Stimulated activated CD4-positive, alpha-beta T cell treated with anti-CD3 and anti-CD28 coated beads, Interleukin-15, amount 100 ng/mL, for 1 hour (primary cell): ENCODE measurements at places on chromosomes 3 and 15.
A peak's percentile ranks its signal among the peaks of the same experiment; 100 is the strongest.

DNA sequence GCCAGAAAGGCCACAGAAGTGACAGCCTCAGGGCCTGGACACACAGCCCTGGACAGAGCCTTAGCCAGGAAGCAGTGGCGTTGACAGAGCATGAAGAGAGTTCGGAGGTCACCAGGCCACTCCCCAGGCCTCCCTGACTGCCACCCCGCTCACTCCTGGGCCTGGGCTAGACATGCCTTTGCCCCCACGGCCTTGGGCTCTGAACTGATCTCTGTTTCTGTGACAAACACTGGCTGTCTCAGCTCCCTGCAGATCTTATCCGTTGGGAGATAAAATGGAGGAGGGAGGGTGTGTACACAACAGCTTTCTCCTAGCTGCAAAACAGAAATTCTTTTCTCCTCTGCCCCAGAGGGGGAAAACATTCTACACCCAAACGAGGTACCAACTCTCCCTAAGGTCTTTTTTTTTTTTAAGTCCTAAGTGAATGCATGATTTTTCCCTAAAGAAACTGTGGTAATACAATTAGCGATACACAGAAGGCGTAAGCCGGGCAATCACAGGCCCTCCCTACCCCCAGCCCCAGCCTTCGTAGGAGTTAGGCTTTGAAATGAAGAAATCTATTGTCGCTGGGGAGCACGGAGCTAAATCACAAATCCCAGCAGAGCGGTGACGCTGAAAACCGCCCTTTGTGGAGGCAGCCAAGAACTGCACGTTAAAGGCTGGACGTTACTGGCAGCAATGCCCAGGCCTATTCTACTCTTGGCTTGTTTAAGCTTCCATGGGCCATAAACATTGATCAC is 45.0 kb downstream of the SRGAP3 start:
- no peak for DNase-seq

GRCh38 chr3:158802409-158803268 is 785 bp downstream of the MFSD1 start:
- no peak for DNase-seq

DNA sequence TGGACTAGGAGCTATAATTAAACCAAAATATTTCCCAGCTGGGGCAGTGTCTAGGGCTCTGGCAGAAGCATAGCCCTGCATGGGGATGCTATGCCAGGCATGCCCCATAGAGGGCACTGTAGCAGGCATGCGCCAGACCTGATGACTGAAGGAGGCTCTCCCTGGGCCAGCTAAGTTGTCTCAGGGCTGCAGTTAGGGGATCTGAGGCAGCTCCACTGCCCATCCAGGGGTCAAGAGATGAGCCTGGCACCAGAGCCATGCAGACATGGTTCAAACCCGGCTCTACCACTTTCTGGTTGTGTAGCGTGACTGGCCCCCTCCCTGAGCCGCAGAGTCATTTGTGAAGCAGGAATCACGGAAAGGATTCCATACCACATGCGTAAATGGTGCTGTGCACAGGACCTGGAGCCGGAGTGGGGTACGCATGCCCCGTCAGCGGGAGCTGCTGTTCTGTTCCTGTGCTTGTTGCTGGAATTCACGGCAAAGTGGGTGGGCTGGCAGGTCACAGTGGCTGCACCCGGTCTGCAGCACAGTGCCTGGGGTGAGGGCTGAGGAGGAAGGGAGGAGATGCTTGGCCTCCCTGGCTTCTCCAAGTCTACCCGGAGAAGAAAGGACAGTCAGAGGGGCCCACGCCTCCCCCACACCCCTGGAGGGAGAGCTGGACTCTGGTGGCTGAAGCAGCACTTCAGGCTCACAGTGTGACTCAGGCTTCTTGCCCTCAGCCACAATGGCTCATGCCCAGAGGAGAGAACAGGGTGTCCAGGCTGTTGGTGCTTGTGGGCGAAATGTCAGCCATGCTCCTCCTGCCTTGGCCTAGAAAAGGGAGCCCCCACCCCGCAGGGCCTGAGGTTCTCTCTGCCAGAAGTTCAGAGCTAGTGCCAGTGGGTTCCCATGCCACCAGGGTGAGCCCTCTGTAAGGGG is 43.1 kb downstream of the DNASE1L3 start:
- DNase-seq = peak; percentile 46

GRCh38 chr3:98545940-98546339 is 14.2 kb downstream of the GPR15 start:
- no peak for DNase-seq

- no peak for DNase-seq
Observed at GRCh38 chr3:23344886-23345285, 141.8 kb downstream of the UBE2E2 start.

DNA sequence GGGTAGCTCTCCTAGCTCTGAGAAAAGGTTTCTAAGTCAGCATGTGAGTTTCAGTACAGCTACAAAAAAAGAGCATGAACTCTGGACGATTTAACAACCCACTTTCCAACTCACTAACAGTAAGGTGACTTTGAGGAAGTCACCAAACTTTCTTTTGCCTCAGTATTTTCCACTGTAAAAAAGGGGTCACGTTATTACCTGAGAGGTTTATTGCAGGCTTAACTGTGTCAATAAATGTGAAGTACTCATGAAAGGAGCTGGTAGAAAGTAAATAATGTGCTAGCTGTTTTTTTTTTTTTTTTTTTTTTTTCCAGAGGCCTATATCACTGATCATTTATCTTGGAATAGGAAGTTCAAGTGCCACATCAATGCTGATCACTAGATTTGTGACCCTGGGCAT is 89.3 kb downstream of the PLSCR2 start:
- DNase-seq = no peak

DNA sequence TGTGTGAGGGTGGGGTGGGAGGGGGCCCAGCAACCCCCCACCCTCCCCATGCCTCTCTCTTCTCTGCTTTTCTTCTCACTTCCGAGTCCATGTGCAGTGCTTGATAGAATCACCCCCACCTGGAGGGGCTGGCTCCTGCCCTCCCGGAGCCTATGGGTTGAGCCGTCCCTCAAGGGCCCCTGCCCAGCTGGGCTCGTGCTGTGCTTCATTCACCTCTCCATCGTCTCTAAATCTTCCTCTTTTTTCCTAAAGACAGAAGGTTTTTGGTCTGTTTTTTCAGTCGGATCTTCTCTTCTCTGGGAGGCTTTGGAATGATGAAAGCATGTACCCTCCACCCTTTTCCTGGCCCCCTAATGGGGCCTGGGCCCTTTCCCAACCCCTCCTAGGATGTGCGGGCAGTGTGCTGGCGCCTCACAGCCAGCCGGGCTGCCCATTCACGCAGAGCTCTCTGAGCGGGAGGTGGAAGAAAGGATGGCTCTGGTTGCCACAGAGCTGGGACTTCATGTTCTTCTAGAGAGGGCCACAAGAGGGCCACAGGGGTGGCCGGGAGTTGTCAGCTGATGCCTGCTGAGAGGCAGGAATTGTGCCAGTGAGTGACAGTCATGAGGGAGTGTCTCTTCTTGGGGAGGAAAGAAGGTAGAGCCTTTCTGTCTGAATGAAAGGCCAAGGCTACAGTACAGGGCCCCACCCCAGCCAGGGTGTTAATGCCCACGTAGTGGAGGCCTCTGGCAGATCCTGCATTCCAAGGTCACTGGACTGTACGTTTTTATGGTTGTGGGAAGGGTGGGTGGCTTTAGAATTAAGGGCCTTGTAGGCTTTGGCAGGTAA is 8.1 kb downstream of the FAM131A start:
- DNase-seq = no peak

- DNase-seq = no peak
Observed at GRCh38 chr3:136120373-136121348, 75.5 kb downstream of the MSL2 start.

DNA sequence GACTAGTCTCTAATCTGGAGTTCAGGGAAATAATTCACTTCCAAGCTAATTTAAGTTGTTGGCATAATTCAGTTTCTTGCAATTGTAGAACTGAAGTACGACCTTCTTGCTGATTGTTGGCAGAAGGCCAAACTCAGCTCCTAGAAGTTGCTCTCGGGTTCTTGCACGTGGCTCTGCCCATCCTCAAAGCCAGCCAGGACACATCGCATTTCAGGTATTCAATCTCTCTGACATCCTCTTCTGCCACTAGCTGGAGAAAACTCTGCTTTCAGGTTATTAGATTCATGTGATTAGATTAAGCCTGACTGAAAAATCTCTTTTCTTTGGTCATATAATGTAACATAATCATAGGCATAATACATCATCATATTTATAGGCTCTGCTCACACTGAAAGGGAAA is 362.0 kb downstream of the ZPLD1 start:
- no peak for DNase-seq

- no peak for DNase-seq
Observed at GRCh38 chr3:59654480-59655417, 604.9 kb upstream of the CFAP20DC start.

- DNase-seq = no peak
Observed at GRCh38 chr3:155086051-155086450, 5.9 kb downstream of the MME start.

- DNase-seq = no peak
Observed at GRCh38 chr15:51171634-51171932, 76.9 kb upstream of the TNFAIP8L3 start.

DNA sequence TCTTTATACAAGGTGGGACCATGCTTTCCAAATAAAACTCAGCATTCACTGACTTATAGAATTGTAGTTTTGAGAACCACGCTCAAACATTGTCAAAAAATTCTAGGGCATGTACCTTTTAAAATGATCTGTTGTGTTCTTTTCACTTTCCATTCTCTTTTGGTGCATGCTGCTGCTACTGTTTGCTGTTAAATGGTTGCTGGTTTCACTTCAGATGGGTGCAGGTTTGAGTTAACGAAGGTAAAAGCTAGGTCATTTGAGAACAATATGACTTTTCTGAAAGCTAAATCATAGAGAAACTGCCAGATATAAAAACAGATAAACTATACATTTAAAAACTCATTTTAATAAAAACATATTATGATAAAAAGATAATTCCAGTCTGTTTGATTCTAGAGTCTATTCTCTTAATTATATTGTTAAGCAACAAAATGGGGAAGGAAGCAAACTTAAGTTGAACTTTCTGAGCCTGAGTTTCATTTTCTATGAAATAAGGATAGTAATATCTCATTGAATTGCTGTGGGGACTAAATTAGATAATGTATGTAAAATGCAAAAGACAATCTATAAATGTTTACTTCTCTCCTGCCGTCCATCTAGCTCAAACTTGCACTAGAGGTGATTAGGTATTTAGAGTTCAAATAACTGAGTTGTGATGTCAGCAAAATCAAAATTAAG is 82.4 kb downstream of the OXSM start:
- DNase-seq = no peak

DNA sequence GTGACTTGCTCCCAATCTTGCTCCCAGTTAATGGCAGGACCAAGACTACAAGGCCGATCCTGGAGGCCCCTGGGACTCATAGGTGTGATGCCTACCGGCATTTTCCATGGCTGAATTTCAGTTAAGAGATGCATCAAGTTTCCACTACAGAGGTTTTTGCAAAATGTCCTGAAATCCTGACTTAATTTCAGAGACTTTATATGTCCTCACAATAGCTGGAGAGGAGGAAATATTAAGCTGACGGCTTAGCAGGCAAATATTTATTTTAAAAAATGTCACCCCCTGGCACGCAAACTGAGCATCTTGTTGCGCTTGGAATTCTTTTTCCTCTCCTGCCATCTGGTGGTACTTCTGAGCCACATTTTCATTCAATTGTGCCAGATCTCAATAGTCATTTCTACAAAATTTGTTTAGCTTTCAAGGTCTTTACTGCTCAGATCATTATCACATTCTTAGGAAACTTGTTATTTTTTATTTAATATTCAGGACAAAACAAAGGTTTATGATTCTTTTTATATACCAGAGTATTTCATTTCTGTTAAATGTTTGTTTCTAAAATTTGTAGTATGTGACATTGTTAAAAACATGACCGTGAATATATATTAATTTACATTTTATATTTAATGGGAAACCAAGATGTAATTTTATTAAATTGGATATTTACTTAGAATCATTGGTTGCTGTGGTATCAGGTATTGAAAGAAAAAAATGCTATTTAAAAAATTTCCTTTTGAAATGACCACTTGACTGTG is 189.2 kb upstream of the THRB start:
- DNase-seq = no peak

- peak; percentile 32 for DNase-seq
Observed at GRCh38 chr3:10192953-10193691, 28.4 kb downstream of the IRAK2 start.

DNA sequence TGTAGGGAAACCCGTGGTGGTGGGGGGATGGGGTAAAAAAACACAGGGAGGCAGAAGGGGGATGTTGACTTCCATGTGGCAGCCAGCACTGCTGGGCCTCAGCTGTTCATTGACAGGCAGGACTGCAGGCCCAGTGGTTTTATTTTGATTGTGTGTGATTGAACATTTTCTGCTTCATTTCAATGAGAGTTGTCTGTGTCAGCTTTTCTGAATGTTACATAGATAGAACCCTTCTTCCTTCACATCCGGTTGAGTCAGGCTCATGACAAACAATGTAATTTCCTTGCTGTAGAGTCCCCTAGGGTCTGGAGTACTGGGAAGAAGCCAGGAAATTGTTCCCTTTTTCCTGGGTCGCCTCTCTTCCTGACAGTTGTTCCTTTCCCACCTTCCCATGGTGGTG is 8.2 kb upstream of the RPP25 start:
- DNase-seq = no peak

DNA sequence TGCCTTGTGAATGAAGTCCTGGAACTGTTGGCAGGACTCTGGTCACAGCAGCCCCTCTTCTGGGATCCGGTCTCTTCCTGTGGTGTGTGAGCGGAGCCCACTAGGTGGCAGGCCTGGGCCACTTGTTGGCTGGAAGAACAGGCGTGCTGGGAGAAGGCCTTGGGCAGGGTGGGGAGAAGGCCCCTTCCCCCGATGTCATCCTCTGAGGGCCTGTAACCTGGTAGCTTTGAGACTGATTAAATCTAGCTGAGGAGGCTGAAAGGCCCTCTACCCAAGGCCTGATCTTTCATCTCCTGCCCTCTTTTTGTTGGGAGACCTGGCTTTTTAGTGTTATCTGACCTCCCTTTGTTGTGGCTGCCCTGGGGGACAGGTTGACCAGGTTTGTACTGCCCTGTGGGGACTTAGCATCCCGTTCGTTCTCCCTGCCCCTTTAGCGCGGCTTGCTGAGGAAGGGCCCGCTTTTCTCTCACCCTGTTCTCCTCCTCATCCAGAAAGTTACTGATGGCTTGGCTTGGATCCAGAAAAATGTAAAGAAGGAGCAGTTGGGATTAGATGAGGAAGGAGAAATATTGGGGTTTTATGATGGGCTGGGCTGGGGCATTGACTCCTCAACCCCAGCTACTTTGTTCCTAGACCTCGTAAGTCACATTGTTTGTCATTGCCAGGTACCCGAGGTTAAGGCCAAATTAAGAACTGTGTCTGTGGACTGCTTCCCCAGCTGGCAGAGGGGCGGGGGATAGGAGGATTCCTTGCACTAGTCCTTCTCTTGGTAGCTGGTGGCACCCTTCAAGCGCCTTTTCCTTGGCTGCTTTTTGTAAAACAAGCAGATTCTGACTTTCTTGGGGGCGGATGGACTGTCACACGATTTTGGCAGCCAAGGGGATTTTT is 48.5 kb downstream of the CHCHD6 start:
- peak; percentile 8 for DNase-seq
